Amniotic epithelial cell (primary cell): ENCODE measurements at places on chromosomes 5 and 9.

GRCh38 chr5:129474544-129474943, 14.4 kb downstream of the ADAMTS19 start:
- DNase-seq = peak; percentile 36

GRCh38 chr5:141713616-141714309, 31.7 kb upstream of the ARAP3 start:
- DNase-seq = peak; percentile 38

DNA sequence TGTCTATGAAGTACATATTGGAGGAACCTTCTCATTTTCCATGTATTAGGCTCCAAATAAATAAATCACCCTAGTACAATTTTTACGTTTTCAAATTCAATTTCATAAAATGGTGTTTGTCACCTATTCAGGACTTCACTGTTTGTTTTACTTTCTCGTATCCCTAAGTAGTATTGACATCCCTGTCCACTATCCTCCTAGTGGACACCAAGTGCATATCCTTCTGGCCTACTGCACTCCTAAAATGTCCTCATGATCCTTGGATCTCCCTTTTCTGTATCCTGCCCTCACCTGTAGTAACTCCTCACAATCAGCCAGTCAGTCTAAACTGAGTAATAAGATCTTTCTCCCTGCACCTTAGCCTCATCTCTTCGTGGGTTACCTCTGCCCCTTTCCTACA, 539.9 kb downstream of the DMRTA1 start:
- DNase-seq = no peak

DNA sequence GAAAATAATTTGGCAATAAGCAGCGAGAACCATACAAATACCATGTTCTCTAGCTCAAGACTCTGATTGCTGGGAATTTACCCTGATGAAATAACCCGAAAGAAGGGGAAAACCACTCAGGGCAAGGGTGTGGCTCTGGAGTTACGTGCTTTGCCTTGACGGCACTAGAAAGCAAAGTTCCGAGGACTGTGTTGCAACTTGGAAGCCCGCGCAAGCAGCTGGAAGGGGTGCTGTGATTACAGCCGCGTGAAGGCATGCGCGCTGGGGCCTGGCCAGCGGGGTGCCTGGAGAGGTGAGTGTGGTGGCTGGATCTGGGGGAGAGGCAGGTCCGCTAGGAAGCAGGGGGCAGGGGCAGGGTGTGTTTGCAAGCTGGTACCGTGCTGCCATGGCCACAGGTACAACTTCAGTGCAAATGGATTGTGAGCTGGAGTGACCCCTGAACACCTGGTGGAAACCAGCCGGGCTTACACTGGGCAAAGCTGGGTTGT, 52.6 kb upstream of the CNOT6 start:
- peak; percentile 55 for DNase-seq
